ENCODE measurements at places on chromosomes 3 and 15.

DNA sequence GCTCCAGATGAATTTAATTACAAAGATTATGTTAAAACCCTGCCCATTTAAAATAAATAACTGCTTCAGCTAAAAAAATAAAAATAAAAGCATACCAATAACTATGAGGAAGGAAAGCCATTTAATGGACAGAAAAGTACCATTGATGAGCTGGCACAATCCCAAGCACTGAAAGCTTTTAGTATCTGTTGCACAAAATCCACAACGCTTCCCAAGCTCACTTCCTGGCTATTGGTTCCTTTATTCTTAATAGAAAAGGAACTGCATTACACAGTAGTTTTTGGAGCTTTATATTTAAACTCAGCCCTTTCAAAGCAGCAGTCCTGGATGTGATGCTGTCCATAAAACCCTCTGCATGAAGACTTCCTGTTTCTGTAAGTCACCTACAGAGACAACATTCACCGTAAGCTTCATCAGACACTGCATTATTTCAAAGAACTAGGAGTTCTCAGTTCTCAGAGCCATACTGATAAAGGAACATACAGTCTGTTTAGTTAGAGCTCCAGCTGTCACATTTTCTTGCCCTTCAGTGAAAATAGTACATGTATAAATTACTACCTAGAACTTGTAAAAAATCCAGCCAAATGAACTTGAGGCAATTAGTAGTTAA lies 81.5 kb downstream of the CSNK1G1 start:
- no peak for DNase-seq

- DNase-seq = no peak
Observed at GRCh38 chr3:25043749-25044148, 384.3 kb upstream of the RARB start.

DNA sequence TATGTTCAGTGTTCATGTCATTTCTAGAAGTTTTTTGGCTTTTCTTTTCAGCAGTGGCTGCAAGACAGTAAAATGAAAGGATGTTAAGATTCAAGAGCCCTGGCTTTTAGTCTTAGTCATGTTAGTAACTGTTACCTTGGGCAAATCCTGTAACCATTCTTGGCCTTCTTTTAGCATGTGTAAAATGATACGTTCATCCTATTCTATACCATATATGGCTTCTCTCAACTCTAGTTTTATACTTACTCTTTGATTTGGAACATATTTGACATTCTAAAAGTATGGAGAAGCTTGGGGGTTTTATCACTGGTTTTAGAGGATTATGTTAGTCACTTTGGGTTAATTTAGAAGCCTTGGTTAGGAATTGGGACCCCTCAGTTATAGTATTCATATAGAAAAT lies 20.1 kb downstream of the GTF2E1 start:
- no peak for DNase-seq

DNA sequence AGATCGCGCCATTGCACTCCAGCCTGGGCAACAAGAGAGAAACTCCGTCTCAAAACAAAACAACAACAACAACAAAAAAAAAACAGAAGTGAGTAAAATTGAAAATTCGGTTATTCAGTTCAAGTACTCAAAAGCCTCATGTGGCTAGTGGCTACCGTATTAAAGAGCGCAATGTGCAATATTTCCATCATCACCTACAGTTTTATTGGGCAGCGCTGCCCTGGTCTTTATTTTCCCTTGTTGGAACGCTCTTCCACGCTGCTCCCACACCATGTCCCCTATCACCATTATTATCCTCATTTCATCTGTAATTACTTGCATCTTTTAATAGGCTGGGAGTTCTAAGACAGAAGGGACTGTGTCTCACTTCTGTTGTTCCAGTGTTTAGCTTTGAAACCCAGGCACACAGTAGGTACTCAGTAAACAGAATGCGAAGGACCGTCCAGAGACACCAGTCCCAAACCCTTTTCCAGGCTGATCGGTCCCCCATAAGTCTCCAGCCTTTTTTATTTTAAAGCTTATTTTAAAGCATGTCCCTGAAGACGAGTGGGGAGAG lies 423 bp upstream of the HACD3 start:
- DNase-seq = no peak

DNA sequence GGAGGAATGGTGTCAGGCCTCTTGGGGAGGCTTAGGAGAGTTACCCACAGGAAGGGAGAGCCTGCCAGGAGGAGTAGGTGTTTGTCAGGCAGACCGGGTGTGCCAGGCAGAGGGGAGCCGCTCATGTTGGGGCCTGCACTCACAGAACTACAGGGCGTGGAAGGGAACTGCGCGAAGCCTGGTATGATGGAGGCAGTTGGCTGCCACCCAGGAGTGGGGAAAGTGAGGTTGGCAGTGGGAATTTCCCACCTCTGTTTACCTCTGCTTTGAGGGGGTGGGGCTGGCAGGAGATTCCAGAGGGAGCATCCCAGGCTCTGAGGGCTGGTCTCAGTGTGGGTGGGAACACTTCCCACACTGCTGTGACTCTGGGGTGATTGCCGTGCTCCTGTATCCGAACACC lies 99.9 kb downstream of the SLCO3A1 start:
- DNase-seq = no peak

DNA sequence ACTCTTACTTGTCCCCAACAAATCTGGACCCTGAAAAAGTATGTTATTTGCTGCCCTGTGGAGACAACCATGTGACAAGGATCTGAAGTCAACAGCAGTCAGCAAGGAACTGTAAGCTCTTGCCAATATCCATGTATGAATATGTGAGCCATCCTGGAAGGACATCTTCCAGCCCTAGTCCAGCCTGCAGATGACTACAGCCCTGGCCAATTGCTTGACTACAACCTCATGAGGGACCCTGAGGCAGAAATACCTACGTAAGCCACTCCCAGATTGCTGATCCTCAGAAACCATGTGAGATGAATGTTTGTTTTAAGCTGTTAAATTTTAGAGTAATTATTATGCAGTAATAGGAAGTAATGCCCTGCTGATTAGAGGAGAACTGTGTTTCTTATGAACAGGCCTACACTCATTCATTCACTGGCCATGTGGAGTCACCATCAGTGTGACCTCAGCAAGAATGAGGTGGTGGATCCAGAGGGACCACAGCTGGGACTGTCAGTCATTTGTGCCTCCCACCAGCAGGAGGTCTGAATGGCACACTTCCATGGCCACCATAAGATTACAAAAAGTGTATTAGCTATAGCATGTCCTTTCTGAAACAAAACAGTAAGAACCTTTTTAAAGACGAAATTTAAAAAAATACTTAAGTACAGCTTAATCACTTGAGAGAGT lies 92.6 kb downstream of the TFDP2 start:
- DNase-seq = no peak

- no peak for DNase-seq
Observed at GRCh38 chr15:63456258-63456657, 48.1 kb upstream of the USP3 start.

GRCh38 chr15:63640146-63640545 lies 43.0 kb downstream of the FBXL22 start:
- DNase-seq = no peak

DNA sequence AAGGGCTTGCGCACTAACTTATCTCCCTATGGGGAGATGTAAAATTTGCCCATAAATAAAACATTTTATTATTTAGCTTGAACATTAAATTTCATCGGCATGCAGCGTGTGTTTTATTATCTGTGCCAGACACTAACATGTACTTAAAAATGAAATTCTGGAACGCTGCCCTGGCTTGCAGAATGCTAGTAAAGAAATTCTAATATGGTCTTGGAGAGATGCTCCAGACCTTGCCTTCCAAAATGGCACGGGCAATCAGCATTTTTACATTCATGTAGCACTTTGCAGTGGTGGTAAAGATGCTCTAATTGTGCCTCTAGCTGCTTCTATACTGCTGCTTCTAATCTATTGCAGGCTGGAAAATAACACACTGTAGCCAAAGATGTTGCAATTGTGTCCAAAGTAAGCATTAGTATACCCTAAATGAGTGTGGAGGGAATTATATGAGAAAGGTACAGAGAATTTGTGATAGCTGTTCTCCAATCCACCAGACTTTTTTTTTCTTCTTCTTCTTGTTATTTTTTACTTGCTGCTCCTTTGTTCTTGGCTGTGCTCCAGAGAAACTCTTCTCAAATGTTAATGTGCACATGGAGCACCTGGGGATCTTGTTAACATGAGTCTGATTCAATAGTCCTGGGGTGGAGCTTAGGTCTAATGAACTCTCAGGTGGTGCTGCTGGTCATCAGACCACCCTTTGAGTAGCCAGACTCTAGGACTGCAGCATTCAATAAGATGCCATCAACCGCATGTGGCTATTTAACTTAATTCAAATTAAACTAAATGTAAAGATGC lies 47.3 kb downstream of the CRABP1 start:
- DNase-seq = no peak

GRCh38 chr15:58472821-58473581 lies 41.2 kb downstream of the LIPC start:
- no peak for DNase-seq

DNA sequence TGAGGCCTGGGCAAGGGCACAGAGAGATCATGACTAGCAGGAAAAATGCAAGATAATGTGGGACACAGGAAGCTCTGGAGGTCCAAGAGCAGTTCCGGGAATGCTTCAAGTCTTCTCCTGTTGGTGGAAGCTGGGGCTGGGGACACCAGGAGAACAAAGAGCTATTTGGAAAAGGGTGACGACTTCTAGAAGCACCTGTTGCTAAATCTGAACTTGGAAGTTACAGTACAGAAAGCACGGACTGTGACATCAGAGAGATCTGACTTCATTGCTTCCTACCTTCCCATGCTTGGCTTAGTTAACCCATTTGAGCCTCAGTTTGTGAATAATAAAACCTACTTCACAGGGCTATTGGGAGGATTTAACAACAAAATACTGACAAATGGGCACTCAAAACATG lies 52.7 kb upstream of the NEO1 start:
- DNase-seq = no peak

DNA sequence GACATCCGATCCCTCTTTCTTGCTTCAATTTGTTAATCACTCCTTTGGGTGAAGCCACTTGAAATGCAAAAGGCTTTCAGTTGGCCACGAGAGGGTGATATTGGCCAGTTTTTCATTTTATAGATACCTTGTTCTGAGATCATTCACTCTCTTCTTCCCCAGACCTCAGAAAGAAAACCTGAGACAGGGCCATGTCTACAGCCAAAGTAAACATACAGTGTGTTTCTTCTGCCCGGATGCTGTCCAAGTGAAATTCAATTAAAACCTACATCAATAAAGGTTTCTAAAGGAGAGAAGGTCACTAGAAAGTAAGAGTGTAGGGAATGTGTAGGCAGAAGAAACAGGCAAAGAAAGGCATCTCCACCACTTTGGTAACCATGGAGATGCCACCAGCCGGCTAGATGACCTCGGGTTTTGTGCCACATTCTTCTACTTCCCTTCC lies 39.5 kb upstream of the FMN1 start:
- no peak for DNase-seq

DNA sequence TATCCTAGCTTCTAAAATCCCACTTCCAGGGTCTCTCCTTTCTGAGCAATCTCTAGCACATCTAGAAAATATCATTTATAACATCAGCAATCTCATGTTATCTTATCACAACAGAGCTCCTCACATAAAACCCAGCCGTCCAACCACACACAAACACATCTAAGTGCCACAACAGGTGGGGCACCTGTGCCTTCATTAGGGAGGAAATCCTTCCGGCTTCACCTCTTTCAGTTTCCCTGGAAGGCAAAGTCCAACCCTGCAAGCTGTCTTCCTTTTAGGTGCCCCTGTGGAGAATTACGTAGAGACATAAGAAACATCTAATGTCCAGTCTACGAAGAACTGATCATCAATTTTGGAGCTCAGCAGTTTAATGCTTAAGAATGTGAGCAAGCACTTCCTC lies 1.6 kb downstream of the ZDHHC3 start:
- DNase-seq = no peak

DNA sequence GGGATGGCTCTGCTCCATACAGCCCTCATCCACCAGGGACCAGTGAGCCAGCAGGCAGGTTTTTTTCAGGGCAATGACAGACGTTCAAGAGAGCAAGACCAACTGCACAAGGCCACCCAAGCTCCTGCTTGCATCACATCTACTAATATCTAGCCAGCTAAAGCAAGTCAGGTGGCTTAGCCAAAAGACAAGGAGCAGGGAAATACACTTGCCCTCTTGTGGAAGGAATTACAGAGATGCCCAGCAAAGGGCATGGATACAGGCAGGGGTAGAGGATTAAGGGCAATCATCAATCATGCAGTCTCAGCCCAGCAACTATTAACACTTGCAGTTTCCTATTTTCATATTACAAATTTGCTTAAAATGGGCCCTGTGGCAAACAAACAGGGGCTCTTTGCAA lies 81.5 kb upstream of the NTRK3 start:
- no peak for DNase-seq

DNA sequence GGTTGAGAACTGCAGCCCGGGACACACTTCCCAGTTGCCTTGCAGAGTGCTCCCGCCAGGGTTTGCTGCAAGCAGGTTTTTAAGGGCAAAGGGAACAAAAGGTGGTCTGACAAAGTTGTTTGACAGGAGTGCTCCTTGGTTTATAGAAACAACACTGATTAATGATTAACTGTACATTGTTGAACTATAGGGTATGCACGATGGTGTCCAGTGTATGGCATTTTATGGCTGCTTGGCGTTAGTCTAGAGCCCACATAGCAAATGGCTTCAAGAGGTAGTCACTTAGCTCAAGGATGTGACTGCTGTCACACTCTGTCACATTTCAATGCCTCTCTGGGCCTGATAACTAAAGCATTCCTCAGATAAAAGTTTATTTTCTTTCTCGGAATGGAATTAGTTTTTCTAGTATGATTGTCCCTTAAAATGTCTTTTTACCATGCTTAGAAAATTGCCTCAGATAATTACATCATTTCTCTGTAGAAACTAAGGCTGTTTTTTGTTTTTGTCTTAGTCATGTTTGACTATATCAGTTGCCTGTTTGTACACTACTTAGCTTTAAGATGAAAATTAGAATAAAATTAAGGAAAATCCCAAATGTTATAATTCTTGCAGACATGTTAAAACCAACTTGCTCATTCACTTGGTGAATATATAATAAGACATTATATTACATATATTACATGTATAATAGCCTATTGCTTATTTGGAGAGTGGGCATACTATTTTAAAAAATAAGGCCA lies 61.3 kb upstream of the GATM start:
- no peak for DNase-seq
